BJ (cell line): ENCODE measurements at places on chromosomes 1 and 21.

GRCh38 chr21:16770266-16770665 is 742.6 kb upstream of the CXADR start:
- no peak for DNase-seq

DNA sequence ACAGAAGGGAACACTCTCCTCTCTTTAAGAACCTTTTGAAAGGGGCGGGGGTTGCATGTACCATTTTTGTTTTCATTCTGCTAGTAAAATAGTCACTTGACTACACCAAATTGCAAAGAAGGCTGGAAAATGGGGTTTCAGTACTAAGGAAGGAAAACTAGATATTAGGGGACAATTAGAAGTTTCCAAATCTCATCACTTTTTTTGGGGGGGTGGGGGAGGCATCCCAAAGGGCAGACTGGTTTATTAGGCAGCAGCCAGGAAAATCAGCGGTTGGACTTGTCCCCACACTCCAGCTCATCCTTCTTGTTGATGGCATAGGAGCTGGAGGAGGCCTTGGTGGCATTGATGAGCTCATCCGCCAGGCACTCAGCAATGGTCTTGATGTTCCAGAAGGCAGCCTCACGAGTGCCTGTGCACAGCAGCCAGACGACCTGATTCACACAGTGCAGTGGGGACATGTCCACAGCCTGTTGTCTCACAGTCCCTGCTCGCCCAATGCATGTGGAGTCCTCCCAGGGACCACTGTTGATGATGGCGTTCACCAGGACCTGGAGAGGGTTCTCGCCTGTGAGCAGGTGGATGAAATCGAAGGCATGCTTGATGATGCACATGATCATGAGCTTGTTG is 1.7 kb upstream of the TMEM50B start:
- DNase-seq, result no peak

DNA sequence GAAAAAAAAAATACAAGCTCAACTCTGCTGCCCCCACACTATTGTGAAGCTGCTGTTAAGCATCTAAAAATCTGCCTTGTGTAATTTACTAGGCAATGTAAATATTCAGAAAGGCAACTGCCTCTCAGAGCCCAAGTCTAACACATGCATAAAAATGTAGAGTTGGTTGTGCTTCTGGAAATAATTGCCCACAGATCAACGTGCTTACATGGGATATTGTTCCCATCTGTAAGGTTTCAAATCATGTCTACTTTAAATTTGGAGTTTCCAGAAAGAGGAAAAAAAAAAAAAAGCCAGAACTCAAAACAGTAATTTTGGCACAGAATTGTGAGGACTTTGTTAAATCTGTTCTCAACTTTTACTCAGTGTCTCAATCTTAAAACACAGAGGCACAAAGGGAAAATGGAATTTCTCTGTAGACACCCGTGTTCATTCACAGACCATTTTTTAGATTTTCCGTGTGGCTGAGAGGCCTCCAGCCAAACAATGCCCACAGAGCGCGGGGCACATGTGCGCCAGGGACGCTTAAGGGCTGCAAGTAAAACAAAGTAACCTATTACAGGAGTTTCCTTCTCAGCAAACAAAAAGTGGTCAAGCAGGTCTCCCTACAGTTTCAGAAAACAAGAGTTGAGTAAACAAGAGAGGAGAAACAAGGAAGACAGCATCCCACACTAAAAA is 115.5 kb downstream of the RERE start:
- DNase-seq, result no peak

GRCh38 chr1:143699115-143699514 is 272.7 kb downstream of the FAM72C start:
- DNase-seq, result no peak

- DNase-seq, result no peak
Measured at GRCh38 chr1:95039360-95040031, 33.3 kb downstream of the ALG14 start.

DNA sequence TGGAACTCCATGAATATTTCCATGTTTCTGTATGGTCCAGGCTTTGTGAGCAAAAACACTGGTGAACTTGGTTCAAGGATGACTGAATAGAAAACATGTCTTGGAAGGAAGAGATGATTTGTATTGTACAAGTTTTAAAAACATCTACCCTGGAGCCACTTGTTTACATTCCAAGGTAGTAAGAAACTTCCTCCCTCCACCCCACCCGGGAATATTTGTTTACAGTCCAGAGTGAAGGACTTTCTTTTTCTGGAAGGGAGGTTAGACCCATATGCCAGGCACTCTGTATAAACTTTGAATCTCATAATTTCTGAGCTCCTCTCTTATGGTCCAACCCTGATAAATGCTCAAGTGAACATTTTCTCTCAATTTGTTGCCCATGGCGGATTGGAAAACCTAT is 323.3 kb upstream of the LYPLAL1 start:
- no peak for DNase-seq

DNA sequence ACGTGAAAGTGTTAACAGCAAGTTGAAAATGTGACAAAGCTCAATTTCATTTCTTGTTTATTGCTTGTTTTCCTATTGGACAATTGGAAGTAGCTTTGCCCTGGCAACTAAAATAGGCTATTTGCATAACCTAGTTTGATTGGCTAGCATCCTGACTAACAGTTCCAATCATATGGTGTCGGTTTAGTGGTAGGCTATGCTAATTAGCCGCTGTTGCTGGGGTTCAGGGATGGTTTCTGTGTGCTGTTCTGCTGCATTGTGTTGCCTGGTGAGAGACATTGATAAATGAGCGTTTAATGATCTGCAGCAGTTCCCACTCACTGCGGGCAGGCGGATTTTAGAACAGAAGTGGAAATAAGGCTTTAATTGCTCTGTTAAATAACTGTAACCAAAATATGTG is 68.5 kb downstream of the DYRK1A start:
- DNase-seq, result peak; percentile 54
